Caco-2 (cell line): ENCODE measurements at places on chromosomes 3 and 15.

DNA sequence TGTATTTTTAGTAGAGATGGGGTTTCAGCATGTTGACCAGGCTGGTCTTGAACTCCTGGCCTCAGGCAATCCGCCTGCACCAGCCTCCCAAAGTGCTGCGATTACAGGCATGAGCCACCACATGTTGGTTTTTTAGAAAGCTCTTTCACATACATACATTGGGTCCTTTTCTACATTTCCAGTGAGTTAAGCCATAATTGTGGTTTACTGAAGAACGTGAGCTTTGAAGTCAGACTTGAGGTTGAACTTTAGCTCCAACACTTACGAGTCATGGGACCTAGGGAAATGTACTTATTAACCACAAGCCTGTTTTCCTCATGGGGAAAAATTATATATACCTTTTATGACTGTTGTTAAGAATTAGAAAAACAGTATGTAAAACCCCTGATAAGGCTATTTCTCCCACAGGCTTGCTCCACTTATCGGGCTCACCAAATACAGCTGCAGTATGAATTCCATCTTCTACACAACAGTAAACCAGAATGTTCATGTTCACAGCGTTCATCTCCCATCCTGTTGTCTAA, 39.0 kb downstream of the GPR160 start:
- DNase-seq = no peak

DNA sequence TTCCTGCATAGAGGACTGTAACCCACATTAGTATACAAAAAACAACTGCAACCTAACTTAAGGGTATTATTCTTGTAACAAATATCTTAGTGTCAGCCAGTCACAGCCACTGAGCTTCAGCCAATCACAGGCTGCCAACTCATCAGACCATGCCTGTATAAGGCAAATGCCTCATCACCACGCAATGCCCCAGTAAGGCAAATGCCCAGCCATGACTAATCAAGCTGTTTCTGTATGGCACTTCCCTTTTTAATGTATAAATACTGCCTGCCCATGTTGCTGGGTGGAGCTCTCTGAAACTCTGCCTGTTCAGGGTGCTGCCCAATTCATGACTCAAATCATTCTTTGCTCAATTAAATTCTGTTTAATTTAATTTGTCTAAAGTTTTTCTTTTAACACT, 18.4 kb upstream of the GABRA5 start:
- DNase-seq = no peak

DNA sequence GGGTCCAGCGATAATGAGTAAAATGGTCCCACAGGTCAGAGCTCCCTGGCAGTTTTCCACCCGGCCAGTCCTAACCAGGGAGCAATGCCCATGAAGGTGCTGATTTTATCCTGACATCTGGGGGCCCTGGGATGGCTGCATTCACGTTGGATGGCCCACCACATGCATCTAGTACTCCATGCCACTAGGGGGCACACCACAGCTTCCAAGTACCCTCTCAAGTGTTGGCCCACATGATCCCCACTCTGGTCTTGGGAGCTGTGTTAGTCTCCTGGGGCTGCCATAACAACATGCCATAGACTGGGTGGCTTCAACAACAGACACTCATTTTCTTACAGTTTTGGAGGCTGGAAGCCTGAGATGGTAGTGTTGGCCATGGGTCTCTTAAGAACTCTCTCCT, 225.5 kb downstream of the SLCO3A1 start:
- no peak for DNase-seq

DNA sequence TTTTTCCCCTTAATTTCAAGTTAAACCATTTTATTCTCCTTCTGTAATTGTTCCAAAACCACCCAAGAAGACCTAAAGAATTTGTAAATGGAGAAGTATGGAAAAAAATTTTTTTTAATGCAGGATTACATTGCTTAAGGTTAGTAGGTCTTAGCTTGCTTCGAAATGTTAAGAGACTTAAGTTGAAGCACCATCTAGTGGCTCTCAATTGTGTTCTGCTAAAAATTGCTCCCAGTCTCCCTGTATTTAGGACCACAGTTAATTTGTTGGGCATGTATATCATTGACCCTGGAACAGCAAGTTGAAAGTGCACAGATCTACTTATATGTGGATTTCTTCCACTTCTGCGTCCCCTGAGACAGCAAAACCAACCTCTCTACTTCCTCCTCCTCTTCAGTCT, 32.4 kb downstream of the CD200R1L start:
- DNase-seq = no peak

GRCh38 chr3:76859596-76859995, 180.3 kb upstream of the ROBO2 start:
- DNase-seq = no peak

GRCh38 chr3:61387817-61388216, 136.6 kb upstream of the FHIT start:
- no peak for DNase-seq

GRCh38 chr3:100825574-100825973, 116.3 kb downstream of the TFG start:
- DNase-seq = no peak

- no peak for DNase-seq
These were observed 172.2 kb downstream of the GMNC start for GRCh38 chr3:190690246-190690645.

DNA sequence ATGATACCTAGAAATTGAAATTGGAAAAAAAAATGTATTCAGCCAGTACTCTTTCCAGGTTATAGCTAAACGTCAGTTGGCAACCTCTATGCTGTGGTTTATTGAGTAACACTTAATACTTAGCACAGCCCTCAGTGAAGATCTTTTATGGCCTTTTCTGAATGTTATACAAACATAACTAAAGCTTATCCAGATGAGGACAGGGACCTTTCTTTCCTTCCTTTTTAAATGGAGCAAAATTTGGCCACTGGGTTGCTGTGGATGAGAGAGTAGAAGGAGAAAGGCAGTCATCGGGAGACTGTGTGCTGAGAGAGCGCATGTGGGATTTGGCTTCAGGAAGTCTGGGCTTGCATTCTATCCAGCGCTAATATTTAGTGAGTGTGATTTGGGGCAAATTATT, 36.1 kb downstream of the IGF1R start:
- DNase-seq = no peak

DNA sequence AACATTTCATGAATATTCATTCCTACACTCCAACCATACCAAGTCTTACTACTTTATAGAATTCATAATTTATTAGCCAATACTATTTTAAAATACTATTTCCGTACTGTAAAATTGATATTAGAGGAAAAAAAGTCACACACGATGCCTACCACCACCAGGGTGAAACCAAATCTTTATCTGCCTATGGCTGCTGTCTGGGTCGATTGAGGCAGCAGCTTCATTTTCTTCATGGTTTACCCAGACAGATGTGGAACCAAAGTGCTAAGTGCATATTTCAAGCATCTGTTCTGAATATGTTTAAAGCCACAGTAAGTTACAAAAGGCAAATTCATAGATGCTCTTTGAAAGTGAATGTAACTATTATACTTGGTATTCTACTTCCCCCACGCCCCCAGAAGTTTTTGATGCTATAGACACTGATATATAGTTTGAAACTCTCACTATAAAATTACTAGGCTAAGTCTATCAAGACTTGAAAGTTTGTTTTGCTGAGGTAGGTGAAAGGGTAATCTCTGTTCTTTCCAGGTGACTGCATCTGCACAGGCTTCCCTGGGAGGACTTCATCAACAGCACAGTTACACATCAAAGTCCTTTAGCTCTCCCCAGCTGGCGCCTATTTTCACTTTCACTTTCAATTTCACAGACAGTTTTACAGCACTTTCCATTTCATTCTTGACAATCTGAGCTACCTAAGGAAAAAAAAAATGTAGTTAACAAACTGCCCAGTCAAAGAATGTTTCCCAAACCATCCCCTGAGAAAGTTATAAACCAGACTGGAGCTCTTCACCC, 113.9 kb downstream of the POLQ start:
- no peak for DNase-seq

GRCh38 chr3:194379651-194380050, 10.1 kb upstream of the LRRC15 start:
- no peak for DNase-seq

DNA sequence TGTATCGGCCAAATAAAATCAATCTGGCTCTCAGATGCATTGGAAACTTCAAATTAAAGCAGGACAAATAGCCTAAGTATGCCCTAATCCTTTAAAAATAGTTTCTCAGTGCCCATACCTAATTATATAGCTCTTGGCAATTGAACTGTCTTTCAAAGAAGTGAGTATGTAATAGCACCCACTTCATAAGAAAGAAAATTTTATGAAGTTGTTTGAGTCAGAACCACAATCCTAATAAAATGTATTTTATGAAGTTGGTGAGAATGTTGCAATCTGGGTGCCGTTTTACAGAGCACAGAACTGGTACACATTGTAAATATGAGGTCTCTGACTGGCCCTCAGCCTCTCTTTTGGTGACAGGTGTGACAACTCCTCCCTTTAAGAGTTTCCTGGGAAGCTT, 45.4 kb downstream of the EPHB1 start:
- no peak for DNase-seq
